ENCODE measurements at places on chromosomes 6 and 20.

- DNase-seq: no peak
Observed at GRCh38 chr20:47609001-47609400, 107.3 kb downstream of the NCOA3 start.

DNA sequence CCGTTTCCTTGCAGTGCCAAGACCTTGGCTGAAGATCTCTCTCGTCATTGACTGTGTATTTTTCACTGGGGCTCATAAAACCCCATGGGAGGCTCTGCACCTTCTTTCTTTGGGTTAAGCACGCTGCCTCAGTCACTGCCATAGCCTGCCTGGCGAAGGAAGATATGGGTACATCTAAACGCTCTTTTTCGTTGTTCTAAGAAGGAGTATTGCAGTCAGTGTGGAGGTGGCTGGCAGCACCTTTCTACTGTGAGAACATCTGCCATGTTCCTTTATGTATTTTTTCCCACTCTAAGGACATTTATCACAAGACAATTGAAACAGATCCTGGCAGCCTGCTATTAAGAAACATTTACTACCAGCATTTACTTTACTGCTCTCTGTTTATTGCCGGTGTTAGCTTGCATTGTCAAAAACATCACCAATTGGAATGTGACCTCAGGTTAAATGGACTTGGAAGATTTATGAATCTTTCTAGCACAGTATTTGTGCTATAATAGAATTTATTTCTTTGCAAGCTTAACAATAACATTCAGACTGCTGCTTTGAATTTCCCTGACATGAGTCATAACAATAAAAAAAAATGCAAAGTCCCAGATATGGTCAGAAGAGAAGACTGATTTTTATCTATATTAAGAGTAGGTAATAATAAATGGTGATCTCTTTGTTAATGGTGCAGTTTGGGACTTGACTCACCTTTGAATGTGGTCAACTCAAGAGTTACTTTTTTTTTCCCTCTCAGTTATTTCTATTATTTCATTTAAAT is 62.2 kb upstream of the CLDN20 start:
- no peak for DNase-seq

DNA sequence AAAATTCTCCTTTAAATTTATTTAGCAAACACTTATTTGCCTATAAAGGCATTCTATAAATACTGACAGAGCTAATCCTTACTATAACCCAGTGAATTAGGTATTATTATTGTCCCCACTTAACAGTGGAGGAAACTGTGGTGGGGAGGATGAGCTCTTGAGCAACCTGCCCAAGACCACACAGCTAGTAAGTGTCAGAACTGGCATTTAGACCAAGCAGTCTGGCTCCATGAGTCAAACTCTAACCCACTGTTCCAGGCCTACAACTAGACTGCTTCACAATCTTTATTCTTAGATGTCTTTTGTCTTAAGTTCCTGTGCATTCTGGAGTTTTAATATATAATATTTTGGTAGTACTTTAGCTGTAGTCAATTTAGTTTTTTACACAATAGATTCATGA is 530.8 kb downstream of the BCKDHB start:
- DNase-seq: no peak

DNA sequence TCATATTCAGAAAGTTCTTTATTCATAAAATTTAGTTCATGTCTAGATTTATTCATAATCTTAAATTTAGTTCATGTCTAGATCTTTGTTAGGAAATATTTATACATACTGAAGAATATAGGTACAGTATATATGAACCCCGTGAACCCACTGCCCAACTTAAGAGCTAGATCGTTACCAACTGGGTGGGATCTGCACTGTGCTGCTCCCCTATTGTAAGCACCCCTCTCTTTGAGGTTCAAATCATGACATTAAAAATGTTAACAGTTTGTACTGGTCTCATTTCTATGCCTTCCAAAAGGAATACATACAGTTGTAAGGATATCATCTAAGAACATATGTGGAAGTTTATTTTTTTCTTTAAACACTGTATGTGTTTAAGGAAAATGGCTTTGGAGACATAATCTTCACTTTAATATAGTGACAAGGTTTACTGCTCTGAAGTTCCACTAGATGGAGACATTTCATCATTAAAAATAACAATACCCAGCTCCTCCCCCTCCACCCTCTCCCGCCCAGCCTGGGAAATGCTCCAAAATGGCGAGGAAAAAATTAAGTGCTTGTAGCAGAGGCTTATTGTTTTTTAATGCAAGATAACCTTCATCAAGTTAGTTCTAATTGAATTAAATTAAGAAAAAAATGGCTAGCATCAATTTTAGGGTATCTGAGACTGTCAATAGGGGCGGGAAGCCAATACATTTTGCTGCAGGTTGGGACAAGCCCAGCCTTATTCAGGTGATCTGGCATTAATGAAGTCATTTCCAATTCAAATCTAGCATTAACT is 104.1 kb upstream of the TRAF3IP2 start:
- peak; percentile 28 for DNase-seq

DNA sequence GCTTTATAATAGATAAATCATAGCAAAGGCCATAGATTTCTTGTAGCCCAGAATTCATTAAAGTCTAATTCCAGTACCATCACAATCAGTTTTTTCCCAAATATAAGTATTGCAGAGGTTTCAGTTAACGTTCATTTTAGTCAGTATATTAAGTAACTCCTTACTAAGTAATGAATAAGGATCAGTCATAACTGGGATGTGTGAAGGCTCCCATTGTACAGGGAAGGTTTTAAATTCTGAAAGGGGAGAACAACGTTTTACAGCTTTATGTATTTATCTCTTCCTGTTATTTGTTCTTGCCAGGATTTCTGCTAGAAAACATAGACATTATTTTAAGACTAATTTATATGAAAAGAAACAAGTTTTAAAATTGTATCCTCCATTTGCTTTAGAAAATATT is 215.5 kb upstream of the LAMP5 start:
- no peak for DNase-seq

GRCh38 chr20:43766917-43767316 is 40.1 kb upstream of the GTSF1L start:
- DNase-seq: no peak

GRCh38 chr20:53419693-53420460 is 173.8 kb downstream of the ZNF217 start:
- no peak for DNase-seq

DNA sequence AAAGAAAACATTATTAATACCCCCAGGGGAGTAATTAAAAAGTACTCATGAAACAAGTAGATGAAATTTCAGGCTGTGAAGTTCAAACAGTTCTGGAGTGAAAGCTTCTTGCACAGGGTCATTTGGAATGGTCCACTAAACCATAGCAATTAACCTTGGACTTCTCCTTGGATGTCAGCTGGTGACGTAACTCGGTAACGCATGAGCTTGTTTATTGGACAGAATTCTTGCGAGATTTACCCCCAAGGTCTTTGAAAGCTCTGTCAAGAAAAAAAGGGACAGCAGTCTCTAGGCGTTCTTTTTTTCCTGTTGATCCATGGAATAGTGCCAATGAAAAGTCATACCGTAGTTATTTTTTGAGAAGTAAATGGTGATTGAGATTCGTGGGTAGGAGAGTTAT is 2.2 kb downstream of the CD83 start:
- no peak for DNase-seq

- peak; percentile 40 for DNase-seq
Observed at GRCh38 chr6:113182370-113183141, 674.6 kb upstream of the MARCKS start.

DNA sequence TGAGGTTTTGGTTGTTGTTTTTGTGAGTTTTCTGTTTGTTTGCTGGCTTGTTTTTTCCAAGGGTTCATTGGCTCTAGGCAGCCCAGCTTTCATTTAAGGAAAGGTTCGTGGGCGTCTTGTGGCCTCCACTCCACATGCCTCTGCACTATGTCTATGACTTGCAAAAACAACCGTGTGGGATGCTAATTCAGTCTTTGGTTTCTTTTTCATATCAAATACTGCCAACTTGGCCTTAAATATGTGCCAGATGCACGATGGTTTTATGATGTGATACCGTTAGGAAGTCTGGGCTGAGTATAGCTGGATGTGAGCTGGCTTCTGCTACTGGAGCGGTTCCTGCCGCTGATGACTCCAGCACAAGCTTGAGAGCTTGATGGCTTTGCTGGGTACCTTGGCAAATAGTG is 96.3 kb downstream of the BMP2 start:
- DNase-seq: no peak

GRCh38 chr6:31815025-31815838 is at the start of the genes HSPA1A and HSPA1L:
HSPA1A (plus strand) TSS chr6:31815543; CDS start chr6:31815757, 214 bp downstream.
HSPA1L (minus strand) TSS chr6:31815283; CDS start chr6:31811972, 3,311 bp downstream.
- peak; percentile 90 for DNase-seq

DNA sequence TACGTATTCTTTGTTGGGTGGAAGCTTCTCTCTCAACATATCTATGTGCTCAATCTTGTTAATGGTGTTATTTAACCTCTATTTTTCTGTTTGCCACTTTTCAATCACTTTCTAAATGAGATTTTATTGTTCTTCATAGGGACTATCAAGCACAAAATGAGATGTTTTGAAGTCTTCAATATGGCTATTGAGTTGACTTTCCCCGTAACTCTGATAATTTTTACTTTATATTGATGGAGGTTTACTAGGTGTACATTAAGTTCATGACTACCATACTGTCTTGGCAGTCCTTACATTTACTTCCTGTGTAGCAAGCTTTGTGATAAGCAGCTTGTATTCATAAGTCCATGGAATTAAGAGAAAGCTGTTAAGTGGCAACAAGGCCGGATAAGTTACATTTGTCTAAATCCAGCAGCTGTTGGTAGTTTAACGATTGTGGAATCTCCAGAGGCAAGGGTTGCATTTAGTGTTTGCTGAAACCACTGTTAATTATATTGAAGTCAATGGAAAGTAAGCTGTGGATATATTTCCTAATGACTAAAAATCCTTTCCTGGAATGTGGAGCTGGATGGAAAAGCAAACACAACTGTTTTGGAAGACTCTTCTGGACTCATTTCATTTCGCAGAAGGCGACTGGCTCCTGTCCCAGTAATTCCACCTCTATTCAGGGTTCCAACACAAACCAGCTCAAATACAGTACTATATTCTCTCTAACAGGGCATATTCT is 57.3 kb upstream of the SMIM29 start:
- DNase-seq: no peak

DNA sequence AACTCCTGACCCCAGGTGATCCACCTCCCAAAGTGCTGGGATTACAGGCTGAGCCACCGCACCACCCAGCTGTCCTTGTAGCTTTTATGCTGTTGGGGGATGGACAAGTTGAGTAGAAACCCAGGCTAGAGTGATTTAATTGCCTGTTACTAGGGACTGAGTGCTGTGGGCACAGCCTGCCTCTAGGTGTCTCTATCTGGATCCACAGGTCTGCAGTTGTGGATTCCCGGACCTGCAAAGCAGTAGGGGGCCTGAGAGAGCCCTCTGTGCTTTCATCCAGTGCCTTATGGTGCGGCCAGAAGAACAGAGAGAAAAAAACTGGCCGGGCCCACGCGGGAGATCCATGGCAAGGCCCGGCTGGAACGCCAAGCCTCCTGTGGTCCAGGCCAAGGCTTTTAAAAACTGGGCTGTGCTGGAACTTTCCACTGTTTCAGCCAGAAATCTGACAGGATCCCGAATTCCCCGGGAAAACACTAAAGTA is 5.2 kb downstream of the SIRPA start:
- no peak for DNase-seq

DNA sequence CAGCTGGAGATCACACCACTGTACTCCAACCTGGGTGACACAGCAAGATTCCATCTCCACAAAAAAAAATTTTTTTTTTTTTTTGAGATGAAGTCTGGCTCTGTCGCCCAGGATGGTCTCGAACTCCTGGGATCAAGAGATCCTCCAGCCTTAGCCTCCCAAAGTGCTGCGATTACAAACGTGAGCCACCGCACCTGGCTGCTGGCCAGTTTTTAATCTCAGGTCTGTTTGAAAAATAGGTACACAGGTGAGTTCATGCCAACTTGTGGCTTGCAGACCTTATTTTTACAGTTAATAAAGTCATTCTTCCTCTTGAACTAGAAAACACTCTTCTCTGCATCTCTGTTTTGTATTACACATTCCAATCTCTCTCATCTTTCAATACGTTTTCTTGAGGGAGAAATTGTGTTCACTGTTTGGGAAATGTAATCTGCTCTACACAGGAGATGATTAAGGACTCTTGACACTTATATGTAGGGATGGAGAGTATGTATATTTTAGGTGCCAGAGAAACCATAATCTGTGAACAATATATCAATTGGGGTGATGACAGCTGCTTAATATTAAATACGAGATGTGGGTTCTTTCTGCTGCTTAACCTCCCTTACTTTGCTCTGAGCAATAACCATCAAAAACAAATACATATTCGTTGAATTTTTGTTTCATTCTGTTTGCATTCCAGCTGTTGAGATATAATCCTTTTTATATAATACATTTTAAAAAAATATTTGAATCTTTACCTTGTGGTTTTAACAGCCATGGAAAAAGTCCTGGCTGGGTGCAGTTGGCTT is 17.7 kb upstream of the RIPOR3 start:
- DNase-seq: no peak

GRCh38 chr20:47998736-47999135 is 213.5 kb upstream of the SULF2 start:
- no peak for DNase-seq

- no peak for DNase-seq
Observed at GRCh38 chr6:7165890-7166267, 58.1 kb downstream of the RREB1 start.

DNA sequence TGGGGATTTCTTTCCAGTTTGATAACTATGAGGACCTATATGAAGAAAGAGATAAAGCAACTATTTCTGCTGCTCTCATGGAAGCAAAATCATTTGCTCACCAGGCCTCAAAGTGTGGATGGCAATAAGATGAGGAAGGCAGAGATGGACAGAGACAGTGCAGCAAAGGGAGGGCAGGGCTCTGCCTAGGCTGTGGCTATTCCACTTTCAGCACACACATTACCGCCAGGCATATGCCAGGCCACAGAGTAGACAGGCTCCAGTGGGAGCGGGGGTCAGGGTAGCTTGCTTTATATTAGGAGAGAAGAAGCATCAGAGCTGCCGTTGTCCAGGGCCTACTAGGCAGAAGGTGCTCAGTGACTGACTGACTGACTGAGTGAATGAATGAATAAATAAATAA is 40.9 kb downstream of the BCL2L1 start:
- no peak for DNase-seq

GRCh38 chr20:34312544-34313217 is 9.5 kb upstream of the AHCY start:
- DNase-seq: peak; percentile 71

DNA sequence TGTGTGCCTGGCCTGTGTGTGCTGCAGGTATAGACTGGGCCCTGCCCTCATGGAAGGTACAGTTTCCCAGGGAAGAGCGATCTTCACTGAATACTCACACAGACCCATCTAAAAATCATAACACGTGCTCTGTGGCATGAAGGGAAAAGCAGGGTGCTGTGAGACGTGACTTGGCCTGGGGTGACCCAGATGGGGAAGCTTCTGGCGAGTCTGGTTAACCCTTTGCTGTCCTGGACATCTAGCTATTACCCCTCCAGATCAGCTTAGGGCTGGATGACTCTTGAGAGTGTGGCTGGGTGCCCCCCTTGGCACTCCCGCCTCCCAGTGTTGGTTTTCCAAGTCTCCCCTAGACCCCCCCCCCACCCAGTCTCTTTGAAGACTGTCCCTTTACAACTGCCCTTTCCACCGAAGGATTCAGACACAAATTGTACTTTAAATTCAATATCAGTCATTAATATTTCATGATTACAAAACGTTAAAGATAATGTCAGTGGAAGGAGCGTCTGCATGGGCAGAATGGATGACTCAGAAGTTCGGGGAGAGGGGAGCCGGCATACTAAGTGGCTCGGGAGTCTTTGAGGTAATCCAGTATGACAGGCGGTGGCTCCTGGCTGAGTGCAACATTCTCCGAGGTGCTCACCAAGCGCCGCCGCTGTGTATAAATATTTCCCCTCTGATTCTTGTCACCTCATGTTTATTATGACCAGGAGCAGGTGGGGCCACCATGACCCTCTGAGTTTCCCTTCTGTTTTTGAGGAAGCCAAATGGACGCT is 77.3 kb downstream of the CD40 start:
- no peak for DNase-seq

All from DMS79 (cell line).